ENCODE measurements at places on chromosomes 3 and 15.

DNA sequence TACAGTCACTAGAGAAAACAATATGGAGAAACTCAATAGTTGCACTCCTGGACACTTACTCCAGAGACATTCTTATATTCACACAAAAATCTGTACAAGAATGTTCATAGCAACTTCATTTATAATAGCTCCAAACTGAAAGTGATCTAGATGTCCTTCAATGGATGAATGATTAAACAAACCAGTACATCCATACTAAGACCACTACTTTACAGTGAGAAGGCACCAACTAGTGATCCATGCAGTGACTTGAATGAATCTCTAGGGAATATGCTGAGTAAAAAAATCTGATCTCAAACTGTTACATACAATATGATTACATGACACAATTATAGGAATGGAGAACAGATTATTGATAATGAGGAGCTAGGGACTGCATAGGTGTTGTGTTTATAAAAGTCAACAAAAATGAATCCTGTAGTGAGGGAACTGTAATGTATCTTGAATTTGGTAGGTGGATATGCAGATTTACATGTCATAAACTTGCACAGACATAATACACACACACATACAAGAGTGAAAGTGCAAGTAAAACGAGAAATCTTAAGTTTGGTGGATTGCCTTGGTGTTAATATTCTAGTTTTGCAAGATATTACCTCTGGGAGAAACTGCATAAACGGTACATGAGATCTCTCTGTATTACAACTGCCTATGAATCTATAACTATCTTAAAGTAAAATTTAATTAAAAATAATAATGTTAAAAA lies 85.7 kb downstream of the SPATA16 start:
- DNase-seq = no peak

DNA sequence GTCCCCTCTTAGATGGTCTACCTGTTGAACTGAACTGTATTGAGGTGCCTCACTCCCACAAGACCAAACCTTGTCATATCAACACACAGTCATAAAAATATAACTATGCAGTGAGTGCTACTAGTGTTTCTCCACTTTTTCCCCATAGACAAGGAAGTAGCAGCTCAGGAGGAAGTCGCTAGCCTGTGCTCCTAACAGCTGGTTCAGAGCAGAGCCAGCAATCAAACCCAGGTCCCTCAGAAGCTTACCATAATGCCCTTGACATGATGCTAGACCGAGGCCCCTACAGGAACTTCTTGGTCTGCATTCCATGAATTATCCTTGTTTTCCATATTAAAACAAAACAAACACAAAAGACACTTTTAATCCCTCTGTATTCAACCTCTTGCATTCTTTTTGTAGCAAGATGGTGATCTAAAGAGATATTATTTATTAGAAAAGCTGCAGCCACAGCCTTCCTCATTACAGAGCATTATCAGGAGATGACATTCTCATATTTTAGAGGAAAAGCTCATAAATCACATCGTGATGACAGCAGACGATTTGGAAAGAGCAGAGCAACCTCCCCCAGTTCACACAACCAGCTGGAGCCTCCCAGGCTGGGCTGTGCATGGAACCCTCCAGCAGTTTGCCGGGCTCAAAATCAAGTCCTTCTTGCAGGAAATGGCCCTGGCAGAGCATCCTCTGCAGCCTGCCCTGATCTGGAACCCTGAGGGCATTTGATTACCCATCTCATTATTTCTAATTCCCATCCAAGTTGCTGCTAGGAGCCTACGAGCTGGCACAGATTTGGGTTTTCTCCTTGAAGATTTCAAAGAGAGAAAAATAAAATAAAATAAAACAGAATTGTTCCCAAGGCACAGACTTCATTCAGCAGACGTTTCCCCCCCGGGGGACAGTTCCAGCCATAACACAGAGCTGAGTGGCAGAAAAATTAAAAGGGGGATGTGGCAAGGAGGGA lies 118.8 kb downstream of the SRGAP3 start:
- DNase-seq = no peak

DNA sequence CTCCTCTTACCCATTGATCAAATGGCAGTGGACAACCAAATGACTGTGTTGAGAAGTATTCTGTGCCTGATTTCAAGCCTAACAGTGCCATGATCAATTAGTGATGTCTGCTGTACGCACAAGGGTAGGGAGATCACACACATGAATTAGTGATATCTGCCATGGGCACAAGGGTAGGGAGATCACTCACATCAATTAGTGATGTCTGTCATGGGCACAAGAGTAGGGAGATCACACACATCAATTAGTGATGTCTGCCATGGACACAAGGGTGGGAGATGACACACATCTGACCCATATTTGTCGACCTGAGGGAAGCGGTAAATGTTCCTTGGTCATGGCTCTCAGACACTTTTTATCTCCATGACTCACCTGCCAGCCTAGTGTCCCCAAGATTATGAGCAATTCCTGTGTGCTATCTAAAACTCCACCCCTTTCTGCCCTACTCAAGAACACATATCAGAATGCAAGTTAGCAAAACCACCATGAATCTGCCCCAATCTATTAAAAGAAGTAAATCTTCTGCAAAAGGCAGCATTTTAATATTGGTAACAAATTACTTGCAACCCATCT lies 165.0 kb downstream of the NTRK3 start:
- no peak for DNase-seq

DNA sequence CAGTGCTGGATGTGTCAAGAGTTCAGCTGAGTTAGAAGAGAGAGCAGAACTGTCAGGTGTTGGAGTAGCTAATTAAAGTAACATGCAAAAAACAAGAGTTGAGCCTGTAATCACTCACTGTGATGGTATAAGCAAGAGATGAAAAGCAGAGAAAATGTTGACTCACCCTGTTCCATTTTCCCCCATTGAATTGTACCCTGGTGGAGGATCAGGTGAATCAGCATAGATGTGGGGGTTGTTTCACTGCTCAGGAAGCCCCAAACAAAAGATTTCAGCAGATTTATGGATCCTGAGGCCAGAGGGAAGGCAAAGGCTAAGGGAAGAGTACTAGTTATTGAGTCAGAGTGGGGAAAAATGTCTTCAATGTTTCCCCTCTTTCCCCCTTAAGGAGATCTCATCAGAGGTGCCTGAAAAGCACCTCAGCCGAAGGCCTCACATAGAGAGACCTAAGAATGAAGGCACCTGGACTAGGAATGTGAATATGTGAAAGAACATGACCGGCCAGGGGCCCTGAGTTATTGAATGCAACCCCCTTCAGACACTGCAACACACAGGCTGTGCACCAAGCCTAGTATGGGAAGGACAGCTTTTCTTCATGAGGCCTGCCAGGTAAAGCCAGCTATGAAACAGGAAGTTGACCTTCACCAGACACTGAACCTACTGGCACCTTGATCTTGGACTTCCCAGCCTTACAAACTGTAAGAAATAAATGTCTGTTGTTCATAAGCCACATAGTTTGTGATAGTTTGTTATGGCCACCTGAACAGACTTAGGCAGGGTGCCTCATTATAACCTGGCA lies 90.1 kb downstream of the TMCO5A start:
- DNase-seq = no peak

DNA sequence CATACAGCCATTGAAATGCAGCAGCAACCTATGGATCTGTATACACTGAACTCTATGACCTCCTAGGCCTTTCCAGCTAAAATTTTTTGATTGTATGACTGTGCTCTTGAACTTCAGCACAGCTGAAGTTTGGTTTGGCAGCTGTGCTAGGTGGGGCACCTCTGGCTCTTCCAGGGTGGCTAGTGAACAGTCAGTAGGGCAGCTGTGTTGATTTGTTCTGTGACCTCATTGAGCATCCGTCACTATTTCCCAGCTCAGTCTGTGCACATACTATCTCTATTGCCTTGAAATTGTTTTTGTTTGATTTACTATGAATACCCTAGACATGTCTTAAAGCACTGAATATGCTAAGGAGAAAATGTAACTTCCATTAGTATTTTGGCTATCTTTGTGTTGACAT lies 363.2 kb upstream of the NAALADL2 start:
- no peak for DNase-seq

DNA sequence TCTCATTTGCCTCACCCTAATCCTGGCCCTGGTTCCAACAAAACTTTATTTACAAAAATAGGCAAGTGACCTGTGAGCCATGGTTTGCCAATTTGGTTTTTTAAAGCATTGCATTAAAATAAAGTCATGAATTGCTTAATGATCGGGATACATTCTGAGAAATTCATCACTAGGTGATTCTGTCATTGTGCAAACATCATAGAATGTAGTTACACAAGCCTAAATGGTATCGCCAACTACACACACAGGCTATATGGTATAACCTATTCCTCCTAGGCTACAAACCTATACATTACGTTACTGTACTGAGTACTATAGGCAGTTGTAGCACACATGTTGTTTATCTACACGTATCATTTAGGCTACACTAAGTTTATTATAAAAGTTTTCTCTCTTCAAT lies 45.9 kb upstream of the SSR3 start:
- DNase-seq = no peak

DNA sequence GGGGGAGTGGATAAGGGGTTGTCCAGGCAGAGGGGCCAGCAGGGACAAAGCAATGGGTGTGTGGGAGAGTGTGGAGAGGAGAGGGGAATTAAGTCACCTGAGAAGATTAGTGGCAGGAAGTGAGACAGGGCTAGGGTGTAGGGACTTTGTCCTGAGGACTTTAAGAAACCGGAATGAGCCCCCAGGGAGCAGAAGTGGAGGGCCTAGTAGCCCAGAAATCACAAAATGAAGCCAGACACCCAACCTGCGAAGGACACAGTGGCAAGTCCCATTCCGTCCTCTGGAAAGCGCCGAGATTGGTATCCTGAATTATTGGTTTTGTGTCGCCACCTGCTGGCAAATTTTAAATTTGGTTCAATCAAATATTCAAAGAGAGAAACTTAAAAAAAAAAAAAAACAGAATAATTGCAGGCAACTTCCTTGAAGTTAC lies 78.0 kb upstream of the SLC25A36 start:
- peak; percentile 18 for DNase-seq

- DNase-seq = no peak
Measured at GRCh38 chr3:48915296-48915695, 3.3 kb upstream of the ARIH2 start.

DNA sequence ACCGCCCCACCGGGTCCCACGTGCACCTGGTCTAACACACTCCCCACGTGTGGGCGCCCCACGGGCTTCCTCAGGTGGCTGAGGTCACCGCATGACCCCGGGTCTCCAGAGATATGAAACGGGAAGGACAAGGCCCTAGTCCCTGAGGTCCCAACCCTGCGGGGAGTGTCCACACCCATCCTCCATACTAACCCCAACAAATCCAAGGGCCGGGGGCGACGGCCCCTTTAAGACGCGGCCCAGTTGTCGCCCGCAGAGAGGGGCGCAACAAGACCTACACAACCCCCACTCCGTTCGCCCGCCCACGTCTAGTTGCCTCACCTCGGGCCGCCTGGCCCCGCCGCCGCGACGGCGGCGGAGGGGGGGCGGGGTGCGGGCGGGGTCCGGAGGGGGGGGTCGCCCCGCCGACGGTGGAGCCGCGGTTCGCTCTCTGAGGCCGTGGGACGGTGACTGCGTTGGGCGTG lies 396 bp downstream of the INO80 start:
- DNase-seq = peak; percentile 73

GRCh38 chr3:150098621-150099020 lies 127.9 kb upstream of the PFN2 start:
- no peak for DNase-seq

- DNase-seq = no peak
Measured at GRCh38 chr3:81497572-81498251, 263.7 kb downstream of the GBE1 start.

DNA sequence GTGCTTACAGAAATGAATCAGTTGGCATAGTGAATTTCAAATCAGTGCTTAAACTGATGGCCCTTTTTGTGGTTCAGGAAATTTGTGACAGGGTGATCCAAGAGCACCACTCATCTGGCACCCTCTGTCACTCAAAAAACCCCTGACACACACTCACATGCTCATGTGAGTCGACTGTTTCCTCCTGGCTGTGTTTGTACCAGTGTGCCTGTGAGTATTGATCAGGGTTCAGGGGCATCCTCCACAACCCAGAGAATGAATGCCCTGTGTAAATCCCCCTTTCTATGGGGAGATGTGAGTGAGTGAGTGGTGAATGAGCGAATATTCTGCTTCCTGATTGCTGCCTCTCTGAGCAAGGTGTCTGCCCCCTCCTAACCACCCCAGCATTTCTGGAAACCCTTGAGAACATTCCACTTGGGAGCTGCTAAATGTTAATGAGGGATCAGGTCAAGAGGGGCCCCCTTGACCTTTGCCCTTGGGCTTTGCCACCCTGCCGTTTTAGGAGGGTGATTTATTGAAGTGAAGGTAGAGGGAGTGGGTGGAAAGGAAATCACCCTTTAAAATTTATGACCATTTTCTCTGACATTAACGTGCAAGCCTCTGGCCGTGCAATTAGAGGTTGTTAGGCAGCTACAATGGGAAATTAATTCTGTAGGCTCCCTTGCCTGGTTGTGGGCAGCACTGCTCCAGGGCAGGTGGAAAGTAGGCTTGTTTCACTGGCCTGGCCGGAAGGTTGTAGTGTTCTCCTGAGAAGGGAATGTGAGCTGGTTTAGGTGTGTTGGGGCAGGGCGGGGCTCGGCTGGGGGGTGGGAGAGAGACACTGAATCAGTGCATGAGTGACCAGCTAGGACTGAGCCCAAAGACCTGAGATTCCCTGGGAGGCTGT lies 87.2 kb downstream of the SLCO3A1 start:
- no peak for DNase-seq

GRCh38 chr15:77186594-77187011 lies 115.7 kb upstream of the TSPAN3 start:
- no peak for DNase-seq

GRCh38 chr3:123686251-123686650 lies 101.4 kb upstream of the HACD2 start:
- DNase-seq = no peak

DNA sequence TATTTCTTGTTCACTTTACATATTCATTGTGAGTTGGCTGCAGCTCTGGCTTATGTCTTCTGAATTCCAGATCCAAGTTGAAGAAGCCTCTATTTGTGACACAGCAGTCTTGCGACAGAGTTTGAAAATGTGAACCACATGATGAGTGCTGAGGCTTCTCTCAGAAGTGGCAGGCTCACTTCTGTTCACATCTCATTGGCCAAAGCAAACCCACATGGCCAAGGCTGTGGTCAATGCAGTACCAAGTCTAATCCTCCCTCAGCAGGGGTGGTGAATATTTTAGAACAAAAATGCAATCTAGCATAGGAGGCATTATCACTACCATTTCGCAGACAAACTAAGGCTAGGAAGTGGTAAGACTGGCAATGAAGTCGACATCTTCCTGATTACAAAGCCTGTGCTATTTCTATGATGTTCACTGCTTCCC lies 45.2 kb downstream of the CDCP1 start:
- no peak for DNase-seq

DNA sequence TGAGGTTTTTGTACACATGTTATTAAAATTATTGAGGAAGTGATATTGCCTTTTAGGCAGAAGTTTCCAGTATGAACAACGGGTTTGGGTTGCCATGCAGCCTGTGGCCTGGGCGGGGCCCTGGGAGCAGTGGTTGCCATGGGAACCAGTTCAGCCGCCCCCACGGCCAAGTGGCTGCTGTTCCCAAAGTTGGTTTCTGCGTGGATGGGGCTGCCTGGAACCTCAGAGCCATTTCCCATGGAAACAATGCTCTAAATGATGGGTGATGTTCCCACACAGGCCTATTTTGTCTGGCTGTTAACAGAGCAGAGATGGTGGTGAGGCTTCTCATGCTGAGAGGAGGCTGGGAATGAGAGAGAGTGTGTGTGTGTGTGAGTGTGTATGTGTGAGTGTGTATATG lies 19.5 kb downstream of the MRAS start:
- no peak for DNase-seq

- no peak for DNase-seq
Measured at GRCh38 chr3:279325-279724, 82.8 kb downstream of the CHL1 start.

Measured in activated T-cell treated with anti-CD3 and anti-CD28 coated beads, Interleukin-2, amount 50 U/mL, for 1 hour (primary cell).